GM12878 (cell line): ENCODE measurements at places on chromosomes 4 and X. TPM values are rescaled to one million over a fixed set of nuclear protein-coding genes. Genes with fewer than 3 reads are reported as not detected.

DNA sequence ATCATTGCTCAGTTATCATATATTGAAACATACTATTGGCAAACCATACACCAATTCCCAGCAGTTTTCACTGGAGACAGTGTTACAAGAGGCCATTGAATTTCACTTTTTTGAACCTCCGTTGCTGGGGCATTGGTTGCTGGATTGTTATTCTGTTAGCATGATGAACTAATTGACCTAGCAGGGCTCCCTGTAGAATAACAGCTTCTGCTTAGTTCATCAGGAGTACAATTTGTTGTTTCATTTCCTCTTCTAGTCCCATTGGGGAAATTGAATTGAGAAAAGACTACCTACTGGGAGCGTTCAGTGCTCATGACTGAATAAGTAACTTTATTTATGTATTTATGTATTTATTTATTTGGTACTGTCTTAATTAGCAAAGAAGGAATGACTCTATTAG is 151.6 kb downstream of the SLIT2 start:
- no peaks in the 10 kb centered on the region for H3K36me3 ChIP-seq
- no peak overlapping the region for H3K4me3 ChIP-seq
- no peak for DNase-seq

DNA sequence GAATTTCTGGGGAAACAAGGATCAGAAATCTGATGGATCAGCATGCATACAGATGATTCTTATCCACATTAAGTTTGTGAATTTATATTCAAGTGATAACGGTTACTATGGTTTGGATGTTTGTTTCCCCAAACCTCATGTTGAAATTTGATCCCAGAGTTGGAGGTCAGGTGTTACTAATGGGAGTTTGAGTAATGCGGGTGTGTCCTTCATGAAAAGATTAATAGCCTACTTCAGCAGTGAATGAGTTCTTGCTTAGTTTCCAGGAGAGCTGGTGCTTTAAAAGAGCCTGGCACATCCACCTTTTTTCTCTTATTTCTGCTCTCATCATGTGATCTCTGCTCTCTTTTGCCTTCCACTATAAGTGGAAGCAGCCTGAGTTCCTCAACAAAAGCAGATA is 712.4 kb downstream of the IL1RAPL1 start:
- H3K4me3 ChIP-seq = no peak overlapping the region
- no peak for DNase-seq
- H3K27me3 ChIP-seq = no peaks in the 10 kb centered on the region
- no peak overlapping the region for H3K27ac ChIP-seq

DNA sequence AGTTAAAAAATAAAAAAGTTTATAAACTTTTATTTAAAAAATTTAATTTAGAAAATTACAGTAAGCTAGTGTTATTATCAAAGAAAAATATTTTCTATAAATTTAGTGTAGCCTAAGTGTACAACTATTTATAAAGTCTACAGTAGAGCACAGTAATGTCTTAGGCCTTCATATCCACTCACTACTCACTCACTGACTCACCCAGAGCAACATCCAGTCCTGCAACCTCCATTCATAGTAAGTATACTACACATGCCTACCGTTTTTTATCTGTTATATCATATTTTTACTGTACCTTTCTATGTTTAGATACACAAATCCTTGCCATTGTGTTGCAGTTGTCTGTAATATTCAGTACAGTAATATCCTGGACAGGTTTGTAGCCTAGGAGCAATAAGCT is 129.0 kb upstream of the FAM47B start:
- H3K27me3 ChIP-seq = no peaks in the 10 kb centered on the region
- H3K27ac ChIP-seq = no peak overlapping the region
- no peak overlapping the region for H3K4me3 ChIP-seq
- H3K4me1 ChIP-seq = no peaks in the 10 kb centered on the region

- H3K27me3 ChIP-seq = no peaks in the 10 kb centered on the region
- no peak for DNase-seq
- H3K4me1 ChIP-seq = no peaks in the 10 kb centered on the region
- no peak overlapping the region for H3K4me3 ChIP-seq
- H3K36me3 ChIP-seq = no peaks in the 10 kb centered on the region
Measured at GRCh38 chr4:153987291-153987690, 198.4 kb upstream of the SFRP2 start.

Gene SUPT20HL2
- total RNA-seq = not detected in 2 replicates

DNA sequence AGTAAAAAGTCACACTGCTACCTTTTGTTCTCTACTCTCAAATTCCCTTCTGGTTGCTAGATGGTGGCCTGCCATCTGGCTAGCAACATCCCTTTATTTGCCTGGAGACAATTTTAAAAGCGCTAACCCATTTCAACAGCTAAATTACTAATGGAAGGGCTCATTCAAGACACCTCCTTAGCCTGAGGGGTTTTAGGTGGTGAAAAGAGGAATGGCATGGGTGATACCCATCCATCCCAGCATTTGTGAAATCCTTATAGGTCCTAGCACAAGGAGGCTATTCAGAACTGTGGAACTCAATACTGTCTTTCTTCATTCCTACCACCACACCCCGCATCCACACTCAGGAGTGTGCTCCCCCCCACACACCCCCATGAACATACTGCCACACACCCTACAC is 33.5 kb downstream of the ARHGEF9 start:
- no peaks in the 10 kb centered on the region for H3K27me3 ChIP-seq
- H3K4me3 ChIP-seq = no peak overlapping the region
- DNase-seq = no peak
- H3K27ac ChIP-seq = no peak overlapping the region
- no peaks in the 10 kb centered on the region for H3K4me1 ChIP-seq
- no peaks in the 10 kb centered on the region for H3K36me3 ChIP-seq

GRCh38 chrX:115949900-115950822 is 220.4 kb upstream of the AGTR2 start:
- H3K27ac ChIP-seq = no peak overlapping the region
- H3K4me1 ChIP-seq = no peaks in the 10 kb centered on the region
- no peaks in the 10 kb centered on the region for H3K27me3 ChIP-seq
- H3K4me3 ChIP-seq = no peak overlapping the region
- no peaks in the 10 kb centered on the region for H3K36me3 ChIP-seq
- no peak for DNase-seq
